Activated CD4-positive, CD25-positive, alpha-beta regulatory T cell treated with anti-CD3 and anti-CD28 coated beads, Interleukin-2, amount 50 U/mL, for 24 hours (primary cell): ENCODE measurements at places on chromosomes 4 and X.
A peak's percentile ranks its signal among the peaks of the same experiment; 100 is the strongest.

- no peak for ATAC-seq
These were observed 49.0 kb upstream of the CDKN2AIP start for GRCh38 chr4:183395395-183395794.

DNA sequence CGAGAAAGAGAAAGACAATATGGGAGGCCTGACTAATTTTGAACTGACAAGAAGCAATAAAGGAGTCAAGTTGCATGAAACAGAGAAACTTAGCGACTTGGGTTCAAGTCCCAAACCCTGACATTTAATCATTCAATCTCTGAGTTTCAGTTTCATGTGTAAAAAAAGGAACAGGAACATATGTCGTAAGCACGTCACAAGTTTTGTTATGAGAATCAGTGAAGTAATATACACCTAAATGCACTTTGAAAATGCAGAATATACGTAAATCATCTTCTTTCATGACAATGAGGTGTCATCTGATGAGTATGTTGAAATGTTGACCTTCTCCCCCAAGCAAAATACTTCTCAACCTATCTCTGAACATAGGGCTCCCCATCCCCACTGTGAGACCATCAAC lies 10.4 kb downstream of the ACOT9 start:
- peak; percentile 91 for ATAC-seq

GRCh38 chrX:53196678-53197077 lies 28.3 kb downstream of the KDM5C start:
- no peak for ATAC-seq

- no peak for ATAC-seq
These were observed 103.8 kb downstream of the EFNB1 start for GRCh38 chrX:68932611-68933010.

GRCh38 chr4:83860200-83860599 lies 324.3 kb downstream of the GPAT3 start:
- ATAC-seq = no peak

GRCh38 chrX:133796282-133796681 lies 189.1 kb downstream of the GPC3 start:
- no peak for ATAC-seq

DNA sequence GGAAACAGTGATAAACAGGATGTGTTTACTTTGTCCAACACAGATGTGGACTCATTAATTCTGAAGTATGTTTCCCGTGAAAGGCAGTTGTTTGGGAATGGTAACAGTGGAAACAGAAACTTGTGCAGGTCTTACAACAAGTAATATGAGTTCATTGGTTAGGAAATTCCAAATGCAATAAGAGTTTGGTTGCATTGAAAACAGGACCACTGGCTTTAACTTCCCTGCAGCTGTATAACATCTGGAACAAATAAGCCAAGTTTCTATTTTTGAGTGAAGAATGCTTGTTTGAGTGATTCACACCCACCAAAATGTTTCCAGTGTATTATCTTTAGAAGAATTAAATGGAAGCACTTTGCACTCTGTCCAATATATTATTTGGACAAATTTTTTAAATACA lies 82.4 kb upstream of the BMP3 start:
- ATAC-seq = no peak

- no peak for ATAC-seq
These were observed 49.3 kb upstream of the EFHC2 start for GRCh38 chrX:44392767-44393166.

GRCh38 chr4:41024556-41025491 lies 189.5 kb downstream of the APBB2 start:
- ATAC-seq = no peak

- ATAC-seq = no peak
These were observed 866 bp upstream of the EMD start for GRCh38 chrX:154378059-154378798.

DNA sequence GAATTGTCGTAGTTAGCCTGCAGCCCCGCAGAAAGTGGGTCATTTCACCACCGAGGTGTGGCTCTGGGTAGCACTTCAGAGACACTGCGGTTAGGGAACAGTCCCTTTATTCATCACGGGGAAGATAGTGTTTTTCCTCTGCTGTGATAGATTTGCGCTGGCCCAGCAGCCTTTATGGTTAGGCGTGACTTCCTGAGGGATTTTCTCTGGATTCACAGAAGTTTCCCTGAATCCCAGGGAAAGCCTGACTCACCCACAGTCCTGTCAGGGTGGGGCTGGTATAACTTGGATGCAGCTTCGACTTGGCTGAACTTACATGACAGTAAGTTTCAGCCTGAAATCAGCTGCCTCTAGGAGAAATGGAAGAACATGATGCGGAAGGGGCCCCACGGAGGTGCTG lies 196.3 kb upstream of the HHIP start:
- ATAC-seq = no peak

DNA sequence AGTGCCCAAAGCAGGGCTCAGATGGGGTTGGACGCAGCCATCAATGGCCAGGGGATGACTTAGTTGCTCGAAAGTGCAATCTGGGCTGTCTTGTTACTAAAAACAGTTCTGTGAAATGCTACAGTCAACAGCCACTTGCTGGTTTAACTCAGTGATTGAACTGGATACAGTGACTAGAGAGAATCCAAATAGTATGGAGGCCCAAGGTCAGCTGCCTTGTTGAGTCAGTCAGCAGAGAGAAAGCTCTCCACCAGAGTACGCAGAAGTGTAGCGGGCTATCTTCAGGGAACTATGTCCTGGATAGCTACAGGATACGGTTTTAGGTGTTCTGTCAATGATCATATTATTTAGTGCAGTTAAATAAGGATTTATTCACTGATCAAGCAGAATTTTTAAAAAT lies 68.4 kb downstream of the TRAPPC11 start:
- ATAC-seq = no peak
